ENCODE measurements at places on chromosomes 16 and 17.

DNA sequence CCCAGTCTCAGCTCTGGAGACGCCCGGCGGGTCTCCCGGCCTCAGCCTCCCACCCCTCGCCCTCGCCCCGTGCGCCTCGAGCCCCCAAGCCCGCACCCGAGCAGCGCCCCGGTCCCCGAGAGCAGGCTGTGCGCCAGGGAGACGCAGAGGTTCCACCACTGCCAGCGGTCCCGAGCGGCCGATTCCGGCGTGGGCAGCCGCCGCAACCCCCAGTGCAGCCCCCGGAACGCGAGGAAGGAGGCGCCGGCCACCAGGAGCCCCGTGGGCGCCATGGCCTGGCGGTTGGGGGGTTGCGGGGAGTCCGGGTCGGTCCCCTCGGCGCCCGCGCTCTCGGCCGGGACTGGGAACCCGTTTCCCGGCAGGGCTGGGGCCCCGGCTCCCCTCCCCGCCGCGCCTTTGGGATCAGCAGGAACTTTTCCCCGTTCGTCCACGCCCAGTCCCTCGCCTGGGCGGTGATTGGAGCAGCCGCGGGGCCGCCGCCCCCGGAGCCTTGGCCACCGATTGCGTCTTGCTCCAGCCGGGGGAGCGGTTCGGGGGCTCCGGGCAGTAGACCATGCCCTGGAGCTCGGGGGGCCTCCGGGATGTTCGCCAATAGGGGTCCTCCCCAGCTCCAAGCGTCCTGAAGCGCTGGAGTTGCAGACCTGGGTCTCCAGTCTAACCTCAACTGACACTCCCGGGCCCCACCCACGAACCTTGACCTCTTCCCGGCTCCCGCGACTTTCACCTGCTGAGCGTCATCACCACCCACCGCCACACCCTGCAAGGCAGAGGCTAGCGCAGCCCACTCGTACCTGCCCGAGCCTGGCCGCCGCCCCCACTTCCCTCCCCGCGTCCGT, at the start of gene TLCD2:
Gene TLCD2, minus strand, starts transcription at position 407 of the 836 bp plus-strand sequence. Its CDS starts 135 bp downstream, at position 272.
- DNase-seq = peak; percentile 89

DNA sequence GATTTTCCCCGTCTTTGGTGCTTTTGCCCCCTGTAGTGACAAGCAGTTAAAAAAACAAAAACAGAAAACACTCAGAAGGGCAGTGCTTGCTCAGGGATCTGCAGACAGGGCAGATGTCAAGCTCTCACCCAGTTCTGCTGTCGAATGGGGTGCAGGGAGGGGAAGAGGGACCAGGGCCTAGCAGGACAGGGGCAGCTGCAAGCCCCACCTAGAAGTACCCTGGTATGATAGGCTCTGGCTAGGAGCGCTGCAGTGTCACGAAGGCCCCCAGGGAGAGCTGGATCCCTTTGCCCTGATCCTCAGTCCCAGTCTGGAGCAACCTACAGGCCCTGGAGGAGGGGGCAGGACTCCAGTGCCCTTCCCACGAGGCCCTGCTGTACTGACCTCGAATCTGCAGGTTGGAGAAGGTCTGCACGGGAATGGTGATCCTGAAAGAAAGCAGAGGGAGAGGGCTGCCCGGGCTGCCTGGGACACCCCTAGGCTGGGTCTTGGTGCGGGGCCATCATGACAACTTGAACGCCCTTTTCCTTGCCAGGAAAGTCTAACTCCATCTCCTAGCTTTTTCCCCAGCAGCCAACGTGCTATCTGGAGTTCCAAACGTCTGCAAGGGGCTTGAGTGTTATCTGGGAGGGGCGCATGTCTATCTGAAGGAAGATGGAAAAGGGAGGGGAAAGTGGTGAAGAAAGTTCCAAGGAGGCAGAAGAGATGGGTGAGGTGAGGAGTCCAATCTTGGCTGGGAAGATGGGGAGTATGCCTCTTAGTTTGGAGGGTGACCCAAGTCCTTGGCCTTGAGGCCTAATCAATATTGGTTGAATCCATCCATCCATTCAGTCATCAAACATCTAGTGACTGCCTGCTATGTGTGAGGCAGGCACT, 4.8 kb downstream of the GFAP start:
- DNase-seq = no peak

DNA sequence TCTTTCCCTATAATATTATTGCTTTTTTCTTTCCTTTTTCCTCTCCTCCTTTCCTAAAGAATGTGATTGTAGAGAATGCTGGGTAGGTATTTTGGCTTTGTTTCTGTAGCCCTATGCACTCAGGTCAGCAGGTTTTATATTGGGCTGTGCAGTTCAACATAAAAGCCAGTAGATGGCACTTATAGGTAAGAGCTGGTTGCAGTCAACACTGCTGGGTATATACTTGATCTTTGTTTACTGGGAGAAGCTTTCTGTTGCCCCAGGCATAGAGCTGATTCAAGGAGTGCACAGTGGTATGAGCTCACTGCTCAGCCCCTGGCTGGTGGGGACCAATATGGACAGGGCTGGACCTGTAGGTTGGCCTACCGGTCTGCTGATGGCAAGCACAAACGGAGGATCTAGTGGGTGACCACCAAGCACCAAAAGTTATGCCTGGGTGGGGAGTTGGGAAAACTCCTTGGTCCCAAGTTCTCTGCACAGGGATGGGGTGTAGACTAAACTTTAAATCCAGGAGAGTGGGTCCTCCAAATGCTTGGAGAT, 378.9 kb downstream of the PMP22 start:
- DNase-seq = no peak

DNA sequence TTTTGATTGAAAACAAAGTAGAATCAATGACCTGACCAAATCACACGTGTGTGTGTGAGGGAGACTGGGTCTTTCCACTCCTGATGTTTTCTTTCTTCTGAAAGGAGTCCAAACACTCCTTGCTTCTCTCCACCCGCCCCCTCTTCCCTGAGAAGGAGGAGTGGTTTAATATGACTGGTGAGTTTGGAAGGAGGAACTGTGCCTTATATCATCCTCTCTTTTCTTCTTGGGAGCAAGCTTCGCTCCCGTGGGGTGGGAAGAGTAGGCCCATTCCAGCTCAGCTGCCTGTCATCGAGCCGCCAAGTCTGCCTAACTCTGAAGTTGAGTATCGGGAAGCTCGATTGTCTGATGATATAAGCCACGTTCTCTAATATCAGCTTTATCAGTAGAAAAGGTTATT, 96.5 kb downstream of the YPEL2 start:
- DNase-seq = no peak

- no peak for DNase-seq
Observed at GRCh38 chr17:20103454-20104446, 94.6 kb downstream of the SPECC1 start.

DNA sequence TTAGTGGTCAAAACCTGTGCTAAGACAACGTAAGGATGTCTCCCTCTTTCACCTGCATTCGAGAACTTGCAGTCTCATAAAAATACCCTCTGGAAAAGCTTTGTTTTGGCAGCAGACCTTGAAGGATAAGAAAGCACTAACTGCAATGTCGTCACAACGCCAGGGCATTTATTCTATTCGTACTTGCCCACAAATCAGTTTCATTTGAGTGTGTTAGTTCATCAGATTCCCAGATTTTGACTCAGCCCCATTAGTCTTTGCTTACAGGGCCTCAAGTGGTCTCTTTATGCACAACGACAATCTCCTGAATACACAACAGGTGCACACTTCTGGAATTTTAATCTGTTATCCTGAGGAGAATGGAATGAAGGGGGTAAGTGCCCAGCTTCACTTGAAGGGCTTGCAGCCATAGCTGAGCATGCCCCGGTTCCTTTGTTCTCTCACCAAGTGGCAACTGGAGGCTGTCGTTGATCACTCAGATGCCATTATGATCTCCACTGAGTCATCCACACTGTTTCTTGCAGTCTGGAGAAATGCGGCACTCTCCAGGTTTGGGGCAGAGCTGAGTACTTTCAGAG, 58.8 kb downstream of the CLEC19A start:
- DNase-seq = no peak
